Stimulated activated naive CD8-positive, alpha-beta T cell treated with anti-CD3 and anti-CD28 coated beads, Interleukin-15, amount 100 ng/mL, for 72 hours (primary cell): ENCODE measurements at places on chromosomes 6 and 20.

DNA sequence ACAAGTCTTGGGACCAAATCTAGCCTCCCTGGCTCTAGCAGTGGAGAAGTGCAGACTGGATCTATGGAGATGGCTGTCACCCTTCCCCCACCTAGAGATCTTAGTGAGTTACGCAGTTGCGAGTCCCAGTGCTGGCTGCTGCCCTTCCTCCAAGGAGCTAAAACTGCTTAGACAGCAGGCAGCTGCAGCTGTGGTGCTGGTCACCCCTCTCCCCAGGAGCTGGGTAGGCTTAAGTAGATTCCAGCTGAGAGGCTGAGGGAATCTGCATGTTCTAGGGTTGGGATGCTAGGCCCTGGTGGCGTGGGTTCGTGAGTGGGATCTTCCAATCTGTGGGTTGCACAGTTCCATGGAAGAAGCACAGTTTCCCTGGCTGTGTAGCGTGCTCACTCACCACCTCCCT lies 120.2 kb downstream of the SLC35B3 start:
- DNase-seq: no peak

GRCh38 chr6:101435038-101435437 lies 41.5 kb downstream of the GRIK2 start:
- DNase-seq: no peak

GRCh38 chr6:157281570-157281969 lies 41.7 kb downstream of the TMEM242 start:
- DNase-seq: no peak

DNA sequence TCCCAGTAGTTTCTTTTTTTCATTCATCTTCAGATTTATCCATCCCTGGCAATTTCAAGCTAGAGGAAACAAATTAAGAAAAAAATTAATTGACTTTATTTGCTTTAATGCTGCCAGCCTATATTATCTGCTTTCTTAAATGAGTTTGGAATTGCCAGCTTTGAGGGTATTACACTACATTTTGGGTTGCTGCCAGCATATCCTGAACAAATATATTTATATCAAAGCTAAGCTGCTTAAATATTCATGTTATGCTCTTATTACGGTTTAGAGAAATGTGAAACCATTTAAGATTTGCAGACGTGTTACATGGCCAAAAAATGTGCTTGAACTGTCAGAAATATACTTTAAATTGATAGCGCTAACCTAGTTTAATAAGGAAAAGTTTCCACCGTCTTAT lies 59.7 kb downstream of the GRIK2 start:
- DNase-seq: no peak

GRCh38 chr20:53385941-53386767 lies 207.5 kb downstream of the ZNF217 start:
- DNase-seq: no peak

DNA sequence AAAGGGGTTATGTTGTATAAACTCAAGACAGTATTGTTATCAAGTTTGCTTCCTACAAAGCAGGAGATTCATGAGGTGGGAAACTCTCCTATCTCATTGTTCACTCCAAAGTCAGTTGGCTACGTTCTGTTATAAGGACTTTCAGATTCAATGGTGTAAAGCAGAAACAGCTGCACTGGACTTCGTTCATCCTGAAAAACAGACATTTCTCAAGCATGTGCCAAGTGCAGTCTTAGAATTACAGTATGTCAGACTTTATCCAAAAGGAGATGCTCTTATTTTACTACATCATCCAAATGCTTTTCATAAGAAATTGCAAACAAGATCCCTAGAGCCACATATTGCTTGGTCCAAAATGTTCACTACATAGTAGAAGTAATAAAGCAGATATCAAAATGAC lies 14.9 kb downstream of the COL21A1 start:
- no peak for DNase-seq

- DNase-seq: no peak
Observed at GRCh38 chr20:14518648-14519047, 181.2 kb upstream of the FLRT3 start.

- no peak for DNase-seq
Observed at GRCh38 chr6:136994782-136995181, 50.0 kb downstream of the IL20RA start.

- DNase-seq: no peak
Observed at GRCh38 chr6:169407325-169407724, 153.7 kb upstream of the THBS2 start.

DNA sequence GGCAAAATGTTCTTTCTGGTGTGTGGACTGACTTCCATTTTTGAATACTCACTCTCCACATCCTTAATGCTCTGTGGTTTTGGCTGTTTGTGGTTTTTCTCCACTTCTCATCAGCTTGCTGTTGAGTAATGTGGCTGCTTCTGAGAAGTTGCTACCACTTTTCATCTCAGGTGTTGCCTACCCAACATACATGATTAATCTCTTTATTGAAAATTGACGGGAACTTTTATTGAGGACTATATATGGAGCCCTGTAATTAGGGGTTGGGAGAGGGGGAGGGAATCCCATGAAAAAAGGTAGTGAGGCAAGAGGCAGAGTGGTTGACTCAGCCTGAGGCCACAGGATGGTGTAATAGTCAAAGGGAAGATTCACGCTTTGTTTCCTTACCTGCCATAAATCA lies 17.6 kb downstream of the IL22RA2 start:
- DNase-seq: peak; percentile 64

DNA sequence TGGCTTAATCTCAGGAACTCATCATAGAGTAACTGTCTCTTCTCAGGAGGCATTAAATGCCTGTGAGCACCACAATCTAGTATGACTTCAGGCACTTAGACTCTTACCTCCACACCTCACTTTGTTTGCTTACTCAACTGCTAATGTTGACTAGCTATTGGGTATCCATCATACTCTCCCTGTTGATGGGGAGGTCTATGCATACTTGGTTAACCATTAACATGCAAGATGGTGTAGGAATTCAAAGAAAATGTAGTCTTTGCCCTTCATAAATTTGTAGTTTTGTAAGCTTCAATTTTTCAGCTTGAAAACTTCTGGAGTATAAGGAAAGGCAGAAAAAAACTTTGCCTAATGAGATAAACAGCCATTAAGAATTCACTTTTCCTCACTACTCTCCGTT lies 501.0 kb upstream of the MARCKS start:
- DNase-seq: no peak

GRCh38 chr20:48740292-48740649 lies 87.5 kb downstream of the PREX1 start:
- DNase-seq: no peak

- DNase-seq: no peak
Observed at GRCh38 chr6:143408151-143408786, 42.2 kb downstream of the ADAT2 start.

GRCh38 chr6:74249658-74250057 lies 553.7 kb downstream of the CD109 start:
- DNase-seq: no peak

- DNase-seq: no peak
Observed at GRCh38 chr6:148869585-148869984, 122.8 kb downstream of the UST start.

GRCh38 chr6:89895276-89895874 lies 1.1 kb downstream of the GJA10 start:
- DNase-seq: no peak

GRCh38 chr20:20755231-20755630 lies 42.8 kb upstream of the RALGAPA2 start:
- no peak for DNase-seq

DNA sequence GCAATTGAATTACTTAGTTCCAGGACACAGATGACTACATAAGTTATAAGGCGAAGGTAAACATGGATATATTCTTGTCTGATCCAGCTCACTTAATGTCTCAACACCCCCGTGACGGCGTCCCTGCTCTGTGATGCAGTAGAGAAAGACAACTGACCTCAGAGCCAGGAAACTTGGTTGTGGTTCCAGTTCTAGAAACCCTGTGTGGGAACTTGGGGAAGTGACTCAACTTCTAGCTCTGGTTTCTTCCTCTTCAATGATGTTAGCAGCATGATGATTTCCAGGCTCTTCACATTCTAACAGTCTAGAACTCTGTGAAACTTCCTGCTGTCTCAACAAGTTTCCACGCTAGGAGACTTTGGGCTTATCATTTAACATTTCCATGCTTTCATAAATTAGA lies 18.4 kb downstream of the LAMA4 start:
- DNase-seq: peak; percentile 53

DNA sequence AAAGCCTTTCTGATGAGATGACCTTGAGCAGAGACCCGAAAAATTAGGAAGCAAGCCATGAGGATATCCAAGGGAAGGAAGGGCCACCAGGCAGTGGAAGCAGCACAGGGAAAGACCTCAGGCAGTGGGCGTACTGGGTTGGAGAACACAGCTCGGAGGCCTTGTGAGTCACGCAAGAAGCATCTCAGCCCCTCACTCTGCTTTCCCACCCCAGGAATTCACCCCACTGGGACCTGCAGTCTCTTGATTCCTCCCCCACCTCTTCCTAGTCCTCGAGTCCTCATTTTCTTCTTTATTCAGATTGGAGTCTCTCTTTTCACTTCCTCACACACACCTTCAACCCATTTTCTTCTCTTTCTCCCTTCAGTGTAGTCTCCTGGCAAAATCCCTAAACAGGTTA lies 27.0 kb downstream of the RPRD1B start:
- no peak for DNase-seq

DNA sequence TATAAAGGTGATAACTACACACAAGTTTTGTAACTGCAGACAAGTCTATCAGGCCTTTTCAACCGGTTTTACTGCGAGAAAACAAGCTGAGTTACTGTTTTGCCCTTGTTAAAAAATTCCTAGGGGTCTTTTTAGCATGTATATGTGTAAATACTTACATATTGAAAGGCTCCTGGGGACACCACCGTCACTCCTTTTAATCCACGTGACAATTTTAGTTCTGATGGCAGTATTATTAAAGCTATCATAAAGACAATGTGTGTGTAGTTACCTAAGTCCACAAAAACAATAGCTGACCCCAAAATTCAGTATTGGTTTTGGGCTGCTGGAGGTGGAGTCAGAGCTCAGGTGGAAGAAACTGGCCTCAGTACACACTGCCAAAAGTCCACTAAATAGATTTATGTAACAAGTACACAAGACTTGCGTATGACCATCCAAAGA lies 41.3 kb upstream of the HFE start:
- DNase-seq: no peak

DNA sequence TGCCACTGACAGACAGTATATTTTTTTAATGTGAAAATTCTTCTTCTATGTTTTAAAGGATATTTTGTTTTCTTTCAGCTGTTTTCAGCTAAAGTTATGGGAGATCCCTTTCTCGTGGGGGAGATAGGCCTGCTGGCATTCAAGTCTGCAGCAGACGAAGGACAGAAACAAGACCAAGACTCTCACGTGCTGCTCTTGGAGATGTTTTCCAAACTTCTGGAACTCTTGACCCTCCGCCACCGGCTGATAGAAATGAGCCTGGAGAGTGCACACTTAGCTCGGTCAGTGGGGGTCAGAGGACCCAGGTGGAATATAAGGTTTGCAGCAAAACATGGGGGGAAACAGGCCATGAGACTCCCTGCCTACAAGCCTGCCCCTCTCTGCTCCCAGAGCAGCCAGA lies 120.5 kb downstream of the CD164 start:
- no peak for DNase-seq

- no peak for DNase-seq
Observed at GRCh38 chr6:89492025-89492640, 59.2 kb downstream of the ANKRD6 start.

DNA sequence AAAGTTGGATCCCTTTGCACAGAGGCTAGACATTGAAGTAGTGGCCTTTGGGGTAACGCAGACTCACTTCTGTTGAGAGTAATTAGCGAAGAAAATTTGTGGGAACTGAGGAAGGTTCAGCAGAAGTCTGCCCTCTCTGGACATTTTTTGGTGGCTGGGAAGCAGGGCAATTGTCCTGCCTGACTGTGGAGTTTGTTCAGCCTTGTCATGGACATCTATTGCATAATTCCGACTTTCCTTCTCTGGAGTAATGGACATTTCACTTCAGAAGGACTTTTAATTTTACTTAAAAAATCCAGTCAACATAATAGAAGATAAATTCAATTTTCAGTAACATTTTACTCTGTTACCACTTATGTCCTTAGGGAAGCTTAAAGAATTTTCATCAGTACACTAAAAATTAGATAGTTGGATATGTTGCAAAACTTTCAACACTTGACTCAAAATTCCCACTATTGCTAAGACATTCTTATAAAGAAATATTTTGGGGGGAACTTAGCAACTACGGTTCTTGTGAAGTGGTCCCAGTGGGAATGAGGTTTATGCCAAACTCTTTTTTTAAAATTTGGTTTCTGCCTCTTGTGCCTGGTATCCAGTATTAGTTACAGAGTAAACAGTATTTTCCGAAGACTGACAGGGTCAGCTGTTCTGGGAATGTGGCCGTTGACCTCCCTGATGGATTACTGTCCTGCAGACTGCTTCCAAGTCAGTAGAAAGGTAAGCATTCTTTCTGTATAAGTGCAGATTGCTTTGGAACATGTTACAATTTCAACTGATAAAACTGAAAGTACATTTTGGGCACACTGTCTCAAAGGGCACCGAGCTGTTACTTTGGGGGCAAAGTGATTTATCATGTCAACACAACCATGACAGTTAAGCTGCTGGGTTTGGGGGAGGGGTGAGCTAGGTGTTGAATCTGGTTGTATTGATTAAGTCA lies 100.6 kb upstream of the MLIP start:
- DNase-seq: no peak

DNA sequence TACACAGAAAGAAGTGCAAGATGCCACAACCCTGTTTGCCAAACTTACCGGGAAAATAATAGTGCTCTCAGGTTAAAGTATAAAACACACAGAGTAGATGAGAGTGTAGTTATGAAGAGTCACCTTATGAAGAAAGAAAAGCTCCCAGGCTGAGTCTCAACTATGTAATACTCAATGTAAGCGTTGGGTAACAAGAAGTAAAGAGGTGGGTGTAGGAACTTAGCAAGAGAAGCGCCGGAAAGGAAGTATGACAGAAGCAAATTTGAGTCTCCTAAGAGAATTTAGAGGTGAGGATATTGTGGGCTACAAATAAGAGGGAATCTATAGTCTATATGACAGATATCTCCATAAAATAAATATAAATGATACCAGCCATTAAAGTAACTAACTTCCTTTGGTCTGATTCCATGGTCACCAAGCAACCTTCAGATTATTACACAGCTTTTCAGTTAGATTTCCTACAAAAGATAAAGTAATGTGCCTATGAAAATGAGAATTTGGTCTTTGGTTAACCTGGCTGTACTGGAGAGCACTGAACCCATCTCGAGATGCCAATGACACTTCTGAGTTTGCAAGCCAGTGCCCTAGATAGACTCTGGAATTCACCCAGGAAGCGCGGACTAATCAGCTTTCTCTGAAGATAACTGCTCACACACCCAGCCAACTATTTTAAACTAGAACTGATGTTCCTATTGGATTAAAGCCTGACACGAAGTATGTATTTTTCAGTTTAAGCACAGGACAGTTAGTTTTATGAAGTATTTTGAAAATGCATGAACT lies 1.8 kb downstream of the TUBE1 start:
- DNase-seq: no peak

DNA sequence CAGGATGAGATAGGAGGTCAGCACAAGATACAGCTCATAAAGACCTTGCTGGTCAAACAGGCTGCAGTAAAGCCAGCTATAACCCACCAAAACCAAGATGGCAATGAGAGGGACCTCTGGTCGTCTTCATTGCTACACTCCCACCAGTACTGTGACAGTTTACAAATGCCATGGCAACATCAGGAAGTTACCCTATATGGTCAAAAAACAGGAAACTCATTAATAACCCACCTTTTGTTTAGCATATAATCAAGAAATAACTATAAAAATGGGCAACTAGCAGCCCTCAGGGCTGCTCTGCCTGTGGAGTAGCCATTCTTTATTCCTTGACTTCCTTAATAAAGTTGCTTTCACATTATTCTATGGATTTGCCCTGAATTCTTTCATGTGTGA lies 30.9 kb downstream of the SLC22A2 start:
- no peak for DNase-seq
